Natural killer cell treated with Interleukin-12 subunit alpha and Interleukin-12 subunit beta and Interleukin-15 and Interleukin-18, amount 100 ng/mL, for 72 hours (primary cell): ENCODE measurements at places on chromosomes 12 and 14. TPM values are rescaled to one million over a fixed set of nuclear protein-coding genes. Genes with fewer than 3 reads are reported as not detected.

P2RX7 gene
- 46.6 TPM for total RNA-seq

- peak; percentile 39 for DNase-seq
Measured at GRCh38 chr14:101223561-101224162, 320.1 kb upstream of the RTL1 start.

- DNase-seq: no peak
Measured at GRCh38 chr12:15648558-15648957, 140.6 kb downstream of the EPS8 start.

GRCh38 chr14:96978525-96979272, 181.5 kb downstream of the VRK1 start:
- no peak for DNase-seq

DNA sequence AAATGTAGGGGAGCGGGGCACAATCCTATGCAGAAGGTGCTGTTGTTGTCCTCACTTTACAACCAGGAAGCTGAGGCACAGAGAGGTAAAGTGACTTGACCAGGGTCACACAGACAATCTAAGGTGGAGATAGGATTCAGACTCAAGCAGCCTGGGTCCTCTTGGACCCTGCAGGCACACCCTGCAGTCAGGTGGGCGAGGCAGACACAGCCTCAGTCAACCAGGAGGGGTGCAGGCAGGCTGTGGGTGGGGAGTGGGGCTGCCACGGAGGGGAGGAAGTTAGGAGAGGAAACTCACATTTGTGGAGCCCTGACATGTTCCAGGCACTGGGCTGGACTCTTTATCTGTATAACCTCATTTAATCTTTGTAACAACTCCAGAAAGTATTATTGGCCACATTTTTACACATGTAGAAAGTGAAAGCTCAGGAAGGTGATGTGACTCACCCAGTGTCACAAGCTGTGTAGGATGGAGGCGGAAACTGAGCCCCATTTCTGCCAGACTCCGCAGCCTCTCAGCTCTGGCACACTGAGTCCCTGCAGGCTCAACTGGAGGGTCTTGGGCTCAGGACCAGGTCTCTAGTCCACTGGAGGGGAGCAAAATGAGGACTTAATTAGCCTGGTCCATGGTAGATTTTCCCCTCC, 24.9 kb upstream of the CHGA start:
- DNase-seq: no peak

DNA sequence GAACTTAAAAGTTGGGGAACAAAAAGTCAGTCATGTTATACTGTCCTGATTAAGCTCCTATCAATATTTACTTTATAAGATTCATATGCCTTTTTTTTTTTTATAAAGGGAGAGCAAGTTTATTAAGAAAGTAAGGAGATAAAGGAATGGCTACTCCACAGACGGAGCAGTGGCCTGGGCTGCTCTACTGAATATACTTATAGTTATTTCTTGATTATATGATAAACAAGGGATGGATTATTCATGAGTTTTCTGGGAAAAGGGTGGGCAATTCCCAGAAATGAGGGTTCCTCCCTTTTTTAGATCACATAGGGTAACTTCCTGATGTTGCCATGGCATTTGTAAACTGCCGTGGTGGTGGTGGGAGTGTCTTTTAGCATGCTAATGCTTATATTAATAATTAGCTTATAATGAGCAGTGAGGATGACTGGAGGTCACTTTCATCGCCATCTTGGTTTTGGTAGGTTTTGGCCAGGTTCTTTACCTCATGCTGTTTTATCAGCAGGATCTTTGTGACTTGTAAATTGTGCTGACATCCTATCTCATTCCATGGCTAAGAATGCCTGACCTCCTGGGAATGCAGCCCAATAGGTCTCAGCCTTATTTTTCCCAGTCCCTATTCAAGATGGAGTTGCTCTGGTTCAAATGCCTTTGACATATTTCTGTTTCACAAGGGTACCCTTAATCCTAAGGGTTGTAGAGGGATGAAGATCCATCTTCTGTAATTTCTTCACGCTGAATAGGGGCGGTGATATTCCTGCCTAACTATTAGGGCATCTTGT, 73.9 kb downstream of the OTOGL start:
- DNase-seq: no peak

GUCY2C gene
- not detected for total RNA-seq

GARIN6 gene
- not detected for total RNA-seq

GRCh38 chr14:61746881-61747280, 15.3 kb upstream of the SNAPC1 start:
- DNase-seq: no peak

PROX2 gene
- total RNA-seq: 0.56 TPM

DLK1 gene
- total RNA-seq: not detected

- no peak for DNase-seq
Measured at GRCh38 chr12:124502379-124502778, 65.0 kb downstream of the NCOR2 start.

CCDC38 gene
- total RNA-seq: 0.33 TPM

GRCh38 chr14:103445806-103446205, 60.6 kb downstream of the MARK3 start:
- DNase-seq: no peak

LRRC10 gene
- not detected for total RNA-seq

- no peak for DNase-seq
Measured at GRCh38 chr14:79516009-79516408, 695.3 kb downstream of the DIO2 start.

- no peak for DNase-seq
Measured at GRCh38 chr14:31992011-31992447, 85.1 kb upstream of the ARHGAP5 start.

GRCh38 chr14:101024686-101025085, 121.2 kb upstream of the RTL1 start:
- no peak for DNase-seq

GRCh38 chr14:50260072-50260471, 28.7 kb upstream of the SOS2 start:
- no peak for DNase-seq

GRCh38 chr14:26104717-26105116, 493.1 kb downstream of the NOVA1 start:
- DNase-seq: no peak

DNA sequence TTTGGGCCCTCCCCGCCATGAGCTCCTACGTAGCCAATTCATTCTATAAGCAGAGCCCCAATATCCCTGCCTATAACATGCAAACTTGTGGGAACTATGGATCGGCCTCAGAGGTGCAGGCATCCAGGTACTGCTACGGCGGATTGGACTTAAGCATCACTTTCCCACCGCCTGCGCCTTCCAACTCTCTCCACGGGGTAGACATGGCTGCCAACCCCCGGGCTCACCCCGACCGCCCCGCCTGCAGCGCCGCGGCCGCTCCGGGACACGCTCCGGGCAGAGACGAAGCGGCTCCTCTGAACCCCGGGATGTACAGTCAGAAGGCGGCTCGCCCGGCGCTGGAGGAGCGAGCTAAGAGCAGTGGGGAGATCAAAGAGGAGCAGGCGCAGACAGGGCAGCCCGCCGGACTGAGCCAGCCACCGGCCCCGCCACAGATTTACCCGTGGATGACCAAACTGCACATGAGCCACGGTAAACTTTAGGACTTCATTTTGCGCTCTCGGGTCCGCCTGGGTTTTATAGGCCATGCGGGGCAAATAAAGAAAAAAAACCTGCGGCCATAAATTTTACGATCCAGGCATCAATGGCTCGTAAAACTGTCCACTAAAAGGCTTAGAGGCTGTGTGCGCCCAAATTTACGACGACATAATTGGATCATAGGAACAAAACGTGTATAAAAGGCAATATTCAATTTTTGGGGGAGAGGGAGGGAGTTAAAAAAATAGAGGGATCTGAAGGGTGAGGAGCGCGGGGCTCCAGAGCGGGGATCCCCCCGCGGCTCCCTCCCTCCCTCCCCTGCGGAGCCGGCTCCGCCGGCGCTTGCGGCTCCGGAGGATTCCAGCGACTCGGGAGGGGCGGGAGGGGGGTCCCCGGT, 493 bp downstream of the HOXC5 start:
- no peak for DNase-seq

- no peak for DNase-seq
Measured at GRCh38 chr12:107236824-107237511, 143.6 kb upstream of the CRY1 start.

DNA sequence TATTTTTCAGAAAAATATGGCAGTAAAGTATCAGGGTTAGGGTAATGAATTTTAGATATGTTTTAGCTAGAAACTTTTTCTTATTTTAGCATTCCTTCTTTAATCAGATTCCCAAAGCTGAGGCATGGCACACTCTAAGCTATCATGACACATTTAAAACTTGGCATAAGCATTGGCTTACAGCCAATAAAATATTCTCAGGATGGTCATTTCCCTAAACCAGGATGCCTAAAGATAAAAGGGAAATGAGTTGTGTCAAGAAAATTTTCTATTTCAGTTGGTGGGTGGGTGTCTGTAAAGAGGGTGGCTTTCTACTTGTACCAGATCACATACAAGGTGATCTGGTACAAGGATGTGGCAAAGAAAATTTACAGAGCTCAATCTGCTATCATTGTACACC, 47.8 kb downstream of the PEBP1 start:
- no peak for DNase-seq

- no peak for DNase-seq
Measured at GRCh38 chr12:92537290-92537960, 165.4 kb upstream of the PLEKHG7 start.

GRCh38 chr14:24311837-24312615, 724 bp downstream of the LTB4R start:
- no peak for DNase-seq

HNF1A gene
- not detected for total RNA-seq

CD27 gene
- 2.1 TPM for total RNA-seq

- DNase-seq: no peak
Measured at GRCh38 chr14:64760146-64760755, 56.0 kb downstream of the PLEKHG3 start.

GRCh38 chr12:30763053-30763452, 8.3 kb upstream of the CAPRIN2 start:
- DNase-seq: no peak

DNA sequence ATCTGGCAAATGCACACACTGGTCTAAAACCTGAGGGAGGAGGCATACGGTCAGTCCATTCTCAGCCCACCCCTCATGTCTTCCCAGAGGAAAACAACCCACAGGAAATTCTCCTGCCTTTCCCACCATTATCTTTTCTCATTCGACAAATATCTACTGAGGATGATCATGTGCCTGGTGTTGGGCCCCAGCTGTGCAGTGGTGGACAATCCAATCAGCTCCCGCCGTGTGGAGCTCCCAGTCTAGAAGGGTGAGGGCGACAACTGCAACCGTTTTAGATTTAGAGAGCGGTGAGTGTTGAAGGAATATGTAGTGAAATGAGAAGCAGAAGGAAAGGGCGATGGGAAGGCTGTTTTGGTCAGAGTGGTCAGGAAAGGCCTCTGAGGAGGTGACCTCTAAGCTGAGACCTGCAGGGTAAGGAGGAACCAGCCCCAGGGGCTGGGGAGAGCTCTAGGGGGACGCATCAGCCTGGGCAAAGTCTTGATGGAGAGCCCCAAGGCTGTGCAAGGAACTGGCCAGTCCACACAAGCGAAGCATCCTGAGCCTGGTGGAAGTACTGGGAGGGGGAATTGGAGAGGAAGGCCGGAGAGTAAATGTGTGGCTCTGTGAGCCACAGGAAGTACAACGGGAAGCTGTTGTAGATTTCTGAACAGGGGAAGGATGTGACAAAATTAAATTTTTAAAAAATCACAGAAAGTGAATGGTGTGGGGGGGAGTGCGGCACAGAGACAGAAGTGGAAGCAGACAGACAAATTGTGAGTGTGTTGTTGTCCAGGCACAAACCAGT, 192.8 kb downstream of the NTF3 start:
- DNase-seq: no peak

DNA sequence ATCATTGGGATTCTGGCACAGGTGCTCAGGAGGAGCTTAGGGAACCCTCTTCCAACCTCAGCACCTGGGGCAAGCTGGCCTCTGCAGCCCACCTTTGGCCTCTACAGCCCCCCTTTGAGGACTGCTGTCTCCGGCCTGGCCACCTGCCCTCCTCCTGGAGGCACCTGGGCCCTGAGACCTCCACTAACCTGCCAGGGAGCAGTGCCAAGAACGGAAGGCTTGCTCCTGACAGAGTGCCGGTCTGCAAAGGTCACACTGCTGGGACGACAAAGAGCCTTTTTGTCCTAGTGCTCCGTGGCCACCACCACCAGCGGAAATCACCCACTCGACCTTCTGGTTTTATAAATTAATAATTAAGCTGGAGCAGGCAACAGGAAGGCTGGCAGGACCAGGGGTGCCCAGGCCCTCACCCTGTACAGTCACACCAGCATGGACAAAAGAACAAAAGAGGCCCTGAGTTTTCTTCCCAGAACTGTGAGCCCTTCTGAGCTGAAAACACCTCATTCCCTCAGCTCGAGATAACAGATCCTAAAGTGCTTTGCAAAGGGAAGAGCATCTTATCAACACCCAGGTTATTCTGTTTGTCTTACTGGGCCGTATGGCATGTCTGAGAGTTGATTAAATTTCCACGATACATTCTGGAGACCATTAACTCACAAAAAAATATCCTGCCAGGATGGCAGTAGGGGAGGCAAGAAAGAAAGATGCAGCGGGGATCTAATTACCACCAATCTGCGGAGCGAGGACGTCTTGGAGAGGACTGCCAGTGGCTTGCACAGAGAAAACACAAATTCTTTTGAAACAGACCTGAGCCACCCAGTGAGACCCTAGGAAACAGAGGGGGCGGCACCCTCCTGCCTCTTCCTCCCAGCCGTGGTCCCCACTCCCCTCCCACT, 8.2 kb downstream of the TESC start:
- peak; percentile 31 for DNase-seq

BDKRB2 gene
- total RNA-seq: not detected

RTN1 gene
- total RNA-seq: not detected

DNA sequence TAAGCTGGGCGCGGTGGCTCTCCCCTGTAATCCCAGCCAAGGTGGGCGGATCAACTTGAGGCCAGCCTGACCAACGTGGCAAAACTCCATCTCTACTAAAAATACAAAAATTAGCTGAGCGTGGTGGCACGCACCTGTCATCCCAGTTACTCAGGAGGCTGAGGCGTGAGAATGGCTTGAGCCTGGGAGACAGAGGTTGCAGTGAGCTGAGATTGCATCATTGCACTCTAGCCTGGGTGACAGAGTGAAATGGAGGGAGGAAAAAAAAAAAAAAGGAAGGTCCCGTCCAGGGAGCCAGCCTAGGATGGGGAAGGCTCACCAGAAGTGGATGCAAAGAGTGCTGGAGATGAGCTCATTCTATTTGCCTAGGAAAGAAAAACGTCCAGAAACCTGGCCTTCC, 1.9 kb upstream of the CD27 start:
- DNase-seq: no peak

DNA sequence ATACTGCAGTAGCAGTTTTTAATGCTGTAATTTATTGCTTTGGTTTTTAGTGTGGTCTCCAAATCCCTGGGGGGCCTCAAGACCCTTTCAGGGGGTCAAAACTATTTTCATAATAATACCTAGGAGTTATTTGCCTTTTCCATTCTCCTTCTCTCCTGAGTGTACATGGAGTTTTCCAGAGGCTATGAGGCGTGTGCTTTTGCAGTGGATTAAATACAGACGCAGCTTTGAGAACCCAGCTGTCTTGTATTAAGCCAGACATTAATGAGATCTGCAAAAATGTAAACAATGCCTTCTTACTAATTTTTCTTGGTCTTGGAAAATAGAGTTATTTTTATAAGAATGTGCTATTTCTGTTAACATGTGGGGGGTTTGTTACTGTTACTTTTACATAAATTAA, 68.6 kb downstream of the SLC25A47 start:
- DNase-seq: no peak

LRRC9 gene
- not detected for total RNA-seq
